Stimulated activated CD8-positive, alpha-beta memory T cell treated with anti-CD3 and anti-CD28 coated beads, Interleukin-7, amount 100 ng/mL, for 24 hours (primary cell): ENCODE measurements at places on chromosomes 12 and 14.
A peak's percentile ranks its signal among the peaks of the same experiment; 100 is the strongest.

GRCh38 chr12:105229371-105229770 lies 6.6 kb downstream of the APPL2 start:
- DNase-seq = no peak

DNA sequence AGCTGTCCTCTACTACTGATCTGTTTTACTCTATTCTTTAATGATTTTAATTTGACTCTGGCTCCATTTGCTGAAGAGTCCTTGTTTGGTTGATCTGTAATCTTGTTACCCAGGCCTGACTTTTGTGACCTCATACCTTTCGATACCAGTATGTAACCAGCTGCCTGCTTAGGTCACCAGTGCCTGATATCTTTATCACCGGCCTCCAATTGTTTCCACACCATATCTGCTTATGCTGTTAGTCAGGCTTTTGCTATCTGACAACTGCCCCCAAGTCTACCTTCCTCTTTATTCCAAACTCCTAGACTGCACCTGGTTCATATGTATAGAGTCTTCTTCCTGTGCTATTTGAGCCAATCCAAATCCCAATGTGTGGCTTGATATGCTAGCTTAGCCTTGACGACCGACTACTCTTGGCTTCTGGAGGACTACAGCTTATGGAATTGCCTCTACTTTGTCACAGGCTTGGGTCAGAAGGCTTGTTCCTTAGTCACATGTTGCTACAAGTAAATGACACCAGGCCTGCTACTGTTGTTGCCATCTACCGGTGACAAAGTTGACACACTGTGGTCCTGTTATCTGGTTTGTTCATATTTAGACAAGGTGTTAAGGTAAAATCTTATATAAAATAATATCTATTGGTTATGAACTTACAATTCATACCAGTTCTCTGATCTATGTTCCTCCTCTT lies 193.9 kb downstream of the TRHDE start:
- no peak for DNase-seq

DNA sequence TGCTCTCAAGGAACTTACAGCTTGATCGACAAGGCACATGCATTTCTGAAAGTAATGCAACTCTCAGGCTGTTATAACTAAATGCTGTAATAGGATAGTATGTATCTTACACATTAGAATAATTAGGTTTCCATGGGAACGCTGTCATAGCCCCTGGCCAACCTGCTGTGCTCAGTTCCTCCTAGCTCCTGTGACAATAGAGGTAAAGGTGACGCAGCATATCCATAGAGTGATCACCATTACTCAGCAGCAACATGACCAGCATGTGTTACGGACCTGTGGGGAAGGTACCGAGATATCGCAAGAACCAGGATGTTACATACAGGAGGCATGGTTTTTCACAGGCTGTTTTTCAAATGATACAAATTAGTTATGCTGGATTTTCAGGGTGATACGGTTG lies 150.7 kb downstream of the CAND1 start:
- DNase-seq = no peak

- DNase-seq = no peak
Measured at GRCh38 chr12:28708918-28709371, 440.1 kb upstream of the FAR2 start.

- DNase-seq = no peak
Measured at GRCh38 chr12:8676651-8677050, 14.0 kb upstream of the MFAP5 start.

- DNase-seq = no peak
Measured at GRCh38 chr12:47378222-47378582, 298.4 kb upstream of the AMIGO2 start.

DNA sequence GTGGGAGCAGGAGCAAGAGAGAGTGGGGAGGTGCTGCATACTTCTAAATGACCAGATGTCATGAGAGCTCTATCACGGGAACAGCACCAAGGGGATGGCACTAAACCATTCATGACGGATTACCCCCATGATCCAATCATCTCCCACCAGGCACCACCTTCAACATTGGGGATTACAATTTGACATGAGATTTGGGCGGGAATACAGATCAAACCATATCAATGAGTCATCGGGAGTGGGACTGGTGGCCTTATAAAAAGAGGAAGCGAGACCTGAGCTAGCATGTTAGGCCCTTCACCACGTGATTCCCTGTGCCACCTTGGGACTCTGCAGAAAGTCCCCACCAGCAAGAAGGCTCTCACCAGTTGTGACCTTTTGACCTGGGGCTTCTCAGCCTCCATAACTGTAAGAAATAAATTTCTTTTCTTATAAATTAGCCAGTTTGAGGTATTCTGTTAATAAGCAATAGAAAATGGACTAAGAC lies 28.7 kb downstream of the COX8C start:
- DNase-seq = no peak

GRCh38 chr14:32102152-32102787 lies 25.2 kb downstream of the ARHGAP5 start:
- DNase-seq = no peak

DNA sequence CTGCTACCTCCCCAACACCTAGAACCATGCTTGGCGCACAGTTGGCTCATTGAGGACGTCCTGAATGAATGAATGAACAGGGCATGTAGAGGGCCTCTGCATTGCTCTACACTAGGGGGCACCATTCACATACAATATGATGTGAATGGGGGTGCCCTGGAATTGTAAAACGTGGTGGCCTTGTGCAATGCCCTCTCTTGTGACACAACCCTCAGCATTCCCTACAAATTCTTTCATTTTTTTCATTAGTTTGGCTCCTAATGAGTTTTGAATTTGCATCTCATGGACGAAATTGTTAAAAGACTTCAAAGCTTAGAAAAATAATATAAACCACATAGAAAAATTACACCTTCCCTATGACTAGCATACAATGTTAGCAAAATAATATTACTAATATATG lies 2.3 kb upstream of the DIO2 start:
- DNase-seq = no peak

- DNase-seq = no peak
Measured at GRCh38 chr12:110270125-110270962, 10.7 kb upstream of the ATP2A2 start.

DNA sequence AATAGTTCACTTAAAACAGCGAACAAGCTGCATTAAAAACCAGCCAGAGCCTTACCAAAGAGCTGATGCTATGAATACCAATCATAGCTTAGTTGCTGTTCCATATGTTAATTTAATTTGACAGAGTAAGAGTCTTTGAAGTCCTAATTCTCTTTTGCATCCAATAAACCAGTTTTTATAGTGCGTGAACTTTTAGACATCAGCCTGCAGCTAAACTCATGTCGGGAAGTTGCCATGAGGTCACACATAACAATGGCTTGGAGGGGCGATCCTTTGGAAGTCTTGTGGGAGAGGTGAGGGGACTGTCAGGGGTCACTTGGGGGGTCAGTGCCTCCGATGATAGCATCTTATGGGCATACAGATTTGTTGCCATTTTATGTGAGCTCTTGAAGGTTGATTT lies 81.7 kb downstream of the HMGA2 start:
- DNase-seq = no peak

GRCh38 chr12:50013361-50014147 lies 11.7 kb downstream of the RACGAP1 start:
- DNase-seq = no peak

DNA sequence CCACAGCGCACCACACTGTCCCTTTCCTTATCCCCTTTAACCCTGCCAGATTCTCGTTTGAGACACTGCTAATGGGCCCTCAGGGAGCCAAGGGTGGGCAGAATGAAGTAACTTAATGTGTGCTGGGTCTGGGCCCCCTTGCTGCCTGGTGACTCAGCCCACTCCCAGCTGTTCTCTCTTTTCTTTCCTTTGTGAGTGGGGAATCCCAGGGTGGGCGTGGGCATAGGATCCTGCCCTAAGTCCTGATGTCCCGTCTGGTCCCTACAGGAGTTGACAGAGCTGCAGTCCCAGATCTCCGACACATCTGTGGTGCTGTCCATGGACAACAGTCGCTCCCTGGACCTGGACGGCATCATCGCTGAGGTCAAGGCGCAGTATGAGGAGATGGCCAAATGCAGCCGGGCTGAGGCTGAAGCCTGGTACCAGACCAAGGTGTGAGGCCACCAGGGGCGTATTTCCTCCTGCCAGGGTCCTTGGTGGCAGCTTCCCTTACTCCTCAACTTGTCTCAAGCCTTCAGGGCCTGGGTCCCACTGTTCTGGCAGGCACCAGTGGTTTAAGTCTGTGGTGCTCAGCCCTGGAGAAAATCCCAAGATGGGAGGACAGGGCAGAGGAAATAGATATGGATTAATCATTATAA lies 8.3 kb downstream of the KRT7 start:
- no peak for DNase-seq

GRCh38 chr14:69705706-69706105 lies 61.2 kb upstream of the SRSF5 start:
- DNase-seq = no peak

DNA sequence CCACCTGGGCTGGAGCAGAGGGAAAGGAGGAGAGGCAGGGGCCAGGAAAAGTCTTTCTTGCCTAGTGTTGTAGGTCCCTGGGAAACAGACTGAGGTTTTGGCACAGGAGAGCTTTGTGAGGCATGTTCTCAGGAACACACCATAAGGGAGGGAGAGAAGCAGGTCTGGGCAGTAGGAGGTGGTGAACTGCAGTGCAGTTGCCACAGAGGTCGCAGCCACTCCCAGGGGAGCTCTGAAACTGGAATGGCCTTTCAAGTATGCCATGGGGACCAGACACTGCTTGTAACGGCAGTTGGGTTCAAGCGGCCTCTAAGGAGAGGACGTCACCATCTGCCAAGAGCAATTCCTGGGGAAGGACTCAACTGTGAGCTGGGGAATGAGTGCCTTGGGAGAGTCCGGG lies 35.4 kb upstream of the NKX2-8 start:
- no peak for DNase-seq

- no peak for DNase-seq
Measured at GRCh38 chr14:68392393-68393141, 400.3 kb downstream of the ZFP36L1 start.

- DNase-seq = no peak
Measured at GRCh38 chr12:3315201-3315661, 175.8 kb upstream of the PRMT8 start.

- no peak for DNase-seq
Measured at GRCh38 chr12:64088431-64089349, 133.4 kb downstream of the KICS2 start.

GRCh38 chr12:50317203-50317602 lies 33.9 kb upstream of the LIMA1 start:
- no peak for DNase-seq

- DNase-seq = no peak
Measured at GRCh38 chr12:43758247-43758727, 303 bp downstream of the PUS7L start.

- DNase-seq = peak; percentile 23
Measured at GRCh38 chr12:114662512-114663177, 21.3 kb downstream of the TBX3 start.

GRCh38 chr14:34059925-34060650 lies 109.2 kb upstream of the EGLN3 start:
- DNase-seq = no peak

DNA sequence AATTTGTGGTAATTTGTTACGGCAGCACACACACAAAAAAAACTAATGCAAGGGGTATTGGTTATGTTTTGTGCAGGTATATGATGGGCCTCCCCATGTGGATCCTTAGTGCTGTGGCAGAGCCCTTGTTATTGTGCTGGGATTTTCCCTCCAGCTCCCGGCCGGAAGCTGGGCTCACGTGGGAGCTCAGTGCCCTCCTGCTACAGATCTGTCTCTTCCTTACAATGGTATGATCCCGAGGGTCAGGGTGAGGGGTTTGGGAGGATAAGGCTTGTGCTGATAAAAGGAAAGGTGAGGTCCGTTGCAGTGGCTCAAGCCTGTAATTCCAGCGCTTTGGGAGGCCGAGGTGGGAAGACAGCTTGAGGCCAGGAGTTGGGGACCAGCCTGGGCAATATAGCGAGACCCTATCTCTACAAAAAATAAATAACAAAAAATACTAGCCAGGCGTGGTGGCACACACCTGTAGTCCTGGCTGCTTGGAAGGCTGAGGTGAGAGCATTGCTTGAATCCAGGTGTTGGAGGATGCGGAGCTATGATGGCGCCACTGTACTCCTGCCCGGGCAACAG lies 861 bp upstream of the SLC48A1 start:
- DNase-seq = no peak

DNA sequence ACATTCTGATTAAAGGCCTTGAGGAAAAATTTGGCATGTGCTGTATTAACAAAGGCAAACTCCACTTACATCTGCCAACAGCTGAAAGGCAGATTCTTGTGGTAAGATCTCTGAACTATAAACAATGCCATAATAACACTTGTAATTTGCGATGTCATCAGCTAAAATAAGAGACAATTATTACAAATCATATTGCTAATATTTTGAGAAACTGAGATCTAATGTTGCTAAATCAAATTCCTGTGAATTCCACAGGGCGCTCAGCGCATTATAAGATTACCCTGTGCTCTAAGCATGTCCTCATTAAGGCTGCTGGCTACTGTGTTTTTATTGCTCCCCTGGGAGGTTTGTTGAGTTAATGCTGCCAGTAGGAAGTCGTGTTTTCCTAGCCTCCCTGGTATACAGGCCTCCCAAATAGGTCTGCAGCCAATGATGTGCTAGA lies 244.8 kb downstream of the DACT1 start:
- no peak for DNase-seq

DNA sequence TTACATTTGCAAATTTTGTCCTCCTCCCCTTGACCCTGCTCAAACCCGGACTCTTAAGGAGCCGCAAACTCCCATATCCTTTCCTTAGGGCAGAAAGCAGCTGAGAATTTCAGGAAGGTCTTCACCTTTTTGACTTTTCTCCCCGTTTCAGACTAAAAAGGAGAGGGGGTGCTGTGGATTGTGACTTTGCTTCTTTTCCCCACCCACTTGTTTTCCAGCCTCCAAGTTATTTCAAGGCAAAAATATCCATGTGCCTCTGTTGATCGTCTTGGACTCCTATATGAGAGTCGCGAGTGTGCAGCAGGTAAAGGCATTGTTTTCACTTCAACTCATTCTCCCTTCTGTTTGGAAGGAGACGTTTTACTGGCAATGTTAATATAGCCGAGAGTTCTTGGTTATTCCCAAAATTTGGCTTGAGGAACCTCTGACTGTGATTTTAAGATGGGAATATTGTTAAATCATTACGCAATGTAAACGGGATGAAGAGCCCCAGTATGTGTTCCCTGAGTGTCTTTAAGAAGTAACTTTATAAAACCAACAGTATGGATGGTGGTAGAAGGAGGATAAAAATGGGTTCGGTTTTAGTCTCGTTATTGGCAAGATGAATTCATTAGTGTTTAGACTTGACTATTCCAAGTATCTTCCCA lies 663 bp downstream of the LRRK2 start:
- no peak for DNase-seq

GRCh38 chr14:23183479-23183878 lies at the start of gene SLC7A8:
TSS of gene SLC7A8 (minus strand) at chr14:23183660. CDS start at chr14:23182914, 746 bp downstream.
- no peak for DNase-seq

DNA sequence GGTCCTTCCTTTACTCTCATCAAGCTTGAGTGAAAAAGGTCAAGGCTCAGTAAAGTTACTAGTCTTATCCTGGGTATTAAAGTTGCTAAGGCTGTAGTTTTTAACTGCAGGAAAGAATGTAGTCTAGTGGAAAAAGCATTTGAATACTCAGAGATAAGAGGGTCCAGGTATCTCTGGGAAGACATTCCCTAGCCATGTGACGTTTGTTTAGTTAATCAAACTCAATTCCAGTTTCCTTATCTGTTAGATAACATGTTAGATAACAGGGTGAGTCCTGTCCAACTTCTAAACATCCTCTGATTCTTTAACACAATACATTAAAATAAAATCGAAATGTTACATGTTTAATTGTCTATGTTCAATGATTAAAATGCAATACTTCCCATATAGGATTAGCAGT lies 720.7 kb upstream of the LMO3 start:
- DNase-seq = no peak
